ENCODE measurements at places on chromosomes 5 and 9.

GRCh38 chr5:76229900-76230299 lies 146.7 kb downstream of the SV2C start:
- no peak for DNase-seq

- peak; percentile 7 for DNase-seq
These were observed 70.0 kb downstream of the KLHL3 start for GRCh38 chr5:137665678-137666460.

DNA sequence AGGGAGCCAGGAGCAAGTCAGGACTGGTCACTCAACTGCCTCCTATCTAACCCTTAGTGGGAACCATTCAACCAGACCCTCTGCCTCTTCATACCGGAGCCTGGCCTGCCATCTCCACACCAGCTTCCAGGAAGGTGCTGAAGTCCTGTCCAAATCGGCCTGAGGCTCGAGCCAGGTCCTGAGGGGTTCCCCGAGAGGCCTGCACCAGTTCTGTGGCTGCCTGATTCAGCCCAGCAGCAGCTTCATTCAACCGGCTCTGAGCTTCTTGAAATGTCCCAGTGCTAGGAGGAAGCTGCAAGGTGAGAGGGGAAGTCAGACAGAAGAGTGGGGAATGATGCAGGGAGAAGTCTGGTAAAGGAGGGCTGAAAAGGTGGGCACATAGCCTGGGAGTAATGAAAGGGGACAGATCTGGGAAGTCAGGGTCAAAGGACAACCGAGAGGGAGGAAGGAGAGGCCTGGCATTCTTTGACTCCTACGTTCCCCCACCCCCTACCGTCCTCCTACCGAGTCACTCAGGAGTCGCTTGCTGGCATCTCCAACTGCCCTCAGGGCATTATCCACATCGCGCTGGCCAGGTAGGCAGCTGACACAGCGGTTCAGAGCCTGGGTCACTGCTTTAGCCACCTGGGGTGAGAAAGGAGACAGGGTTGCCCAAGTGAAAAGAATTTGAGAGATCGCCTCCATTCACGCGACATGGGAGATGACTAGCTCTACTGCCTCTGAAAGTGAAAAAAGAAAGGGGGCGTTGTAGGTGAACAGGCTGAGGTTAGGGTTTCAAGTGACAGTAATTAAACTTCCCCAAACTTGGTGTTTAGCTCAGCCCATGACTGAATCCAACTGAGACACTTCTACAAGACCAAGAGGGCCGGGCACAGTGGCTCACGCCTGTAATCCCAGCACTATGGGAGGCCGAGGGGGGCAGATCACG lies 20.2 kb downstream of the TLN1 start:
- no peak for DNase-seq

GRCh38 chr9:118652912-118653311 lies 716.3 kb downstream of the BRINP1 start:
- no peak for DNase-seq

- DNase-seq: peak; percentile 8
These were observed 47.1 kb downstream of the ST8SIA4 start for GRCh38 chr5:100855937-100856430.

DNA sequence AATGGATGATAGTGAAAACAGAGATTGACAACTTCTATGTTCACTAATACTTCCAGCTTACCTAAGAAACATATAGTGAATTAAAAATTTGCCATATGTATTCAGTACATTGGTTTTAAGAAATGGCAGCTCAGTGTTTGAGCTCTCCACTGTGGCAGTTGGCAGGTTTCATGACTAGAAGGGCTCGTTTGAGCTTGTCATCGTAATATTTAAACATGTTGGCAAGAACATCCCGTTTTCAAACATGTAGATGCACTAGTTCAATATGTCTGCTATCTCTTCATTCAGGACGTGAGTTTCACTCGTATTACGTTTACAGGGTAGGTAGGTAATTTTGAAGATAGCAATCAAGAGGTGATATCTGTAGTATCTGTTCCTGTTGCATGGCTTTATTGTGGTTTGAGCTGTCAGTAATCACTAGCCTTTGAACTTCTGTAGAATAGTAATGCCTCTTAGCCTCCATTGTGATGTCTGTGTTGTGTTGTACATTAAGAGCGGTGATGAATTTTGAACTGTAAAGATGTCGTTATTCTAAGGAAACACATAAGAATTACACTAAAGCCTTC lies 74.8 kb downstream of the NLN start:
- DNase-seq: no peak

DNA sequence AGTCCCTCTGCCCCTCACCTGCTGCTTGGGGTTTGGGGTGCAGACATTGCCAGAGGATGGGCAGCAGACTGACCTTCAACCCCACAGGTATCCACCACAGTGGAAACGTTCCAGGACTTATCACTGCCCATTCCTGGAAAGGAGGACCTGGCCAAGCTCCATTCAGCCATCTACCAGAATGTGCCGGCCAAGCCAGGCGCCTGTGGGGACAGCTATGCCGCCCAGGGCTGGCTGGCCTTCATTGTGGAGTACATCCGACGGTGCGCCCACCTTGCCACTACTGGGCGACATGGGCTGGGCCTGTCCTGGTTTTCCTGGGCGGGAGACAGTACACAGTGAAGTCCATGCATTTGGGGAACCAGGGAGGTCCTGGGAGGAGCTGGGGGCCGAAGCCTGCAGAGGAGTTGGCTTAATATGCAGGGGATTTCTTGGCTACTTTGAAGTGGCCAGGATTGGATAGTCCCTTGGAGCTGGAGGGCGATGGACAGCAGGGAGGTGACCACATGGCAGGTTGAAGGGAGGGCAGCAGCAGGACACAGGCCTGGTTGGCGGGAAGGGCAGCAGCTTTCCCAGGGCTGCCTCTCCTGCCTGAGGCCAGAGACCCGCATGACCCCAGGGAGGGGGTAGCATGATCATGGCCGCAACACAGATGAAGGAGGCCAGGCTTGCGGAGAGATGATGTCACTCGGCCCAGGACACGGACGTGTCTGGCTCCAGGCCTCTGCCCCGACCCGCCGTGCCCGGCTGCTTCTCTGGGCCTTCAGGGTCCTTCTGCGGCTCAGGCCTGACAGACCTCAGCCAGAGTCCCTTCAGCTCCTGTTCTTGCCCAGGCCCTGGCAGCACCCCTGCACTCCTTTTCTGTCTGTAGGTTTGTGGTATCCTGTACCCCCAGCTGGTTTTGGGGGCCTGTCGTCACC lies 34.6 kb downstream of the USP20 start:
- DNase-seq: no peak

DNA sequence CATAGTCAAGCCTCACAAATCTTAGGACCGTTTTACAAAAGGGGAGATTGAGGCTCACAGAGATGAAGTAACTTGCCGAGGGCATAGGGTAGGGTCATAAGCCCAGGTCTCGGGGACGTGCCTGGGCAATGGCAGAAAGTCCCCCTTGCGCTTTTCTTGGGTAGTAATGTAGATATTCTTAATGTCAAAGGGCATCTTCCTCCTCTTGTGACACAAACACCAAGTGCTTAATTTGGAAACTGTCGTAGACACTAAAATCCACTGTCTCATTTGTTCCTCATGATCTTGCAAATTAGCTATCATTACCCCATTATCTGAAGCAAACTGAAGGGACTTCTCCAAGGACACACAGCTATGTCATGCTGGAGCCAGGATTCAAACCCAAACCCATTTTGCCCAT lies 180.8 kb downstream of the GAS1 start:
- no peak for DNase-seq

- no peak for DNase-seq
These were observed 12.4 kb downstream of the WNK2 start for GRCh38 chr9:93196096-93197055.

DNA sequence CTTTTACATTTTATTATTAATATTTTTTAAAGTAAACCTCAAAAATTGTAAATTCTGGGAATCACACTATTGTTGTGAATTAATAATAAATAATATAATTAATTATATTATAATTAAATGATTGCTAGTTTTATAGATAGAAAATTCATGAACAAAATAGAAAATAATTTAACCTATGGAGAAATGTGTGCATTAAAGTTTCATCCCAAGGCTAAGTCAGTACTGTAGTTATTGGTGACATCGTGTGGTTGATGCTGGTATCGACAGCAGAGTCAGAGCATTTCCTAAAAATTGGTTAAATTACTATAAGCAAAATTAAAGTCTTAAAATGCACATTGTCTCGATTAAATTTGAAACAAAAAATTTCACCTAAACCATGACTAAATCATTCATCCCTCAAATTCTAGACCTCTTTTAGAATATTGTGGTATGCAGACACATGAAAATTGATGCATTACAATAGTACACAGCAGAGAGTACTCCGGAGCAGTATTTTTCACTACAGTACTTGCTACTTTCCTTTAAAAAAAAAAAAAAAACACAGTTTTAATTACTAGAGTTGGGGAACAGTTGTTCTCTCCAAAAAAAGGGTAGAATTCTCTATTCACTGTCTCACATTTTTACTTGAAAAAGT lies 73.9 kb downstream of the RORB start:
- peak; percentile 24 for DNase-seq

- peak; percentile 51 for DNase-seq
These were observed 691 bp downstream of the FCHO2 start for GRCh38 chr5:72956324-72957140.

- DNase-seq: no peak
These were observed 91.7 kb downstream of the MACROH2A1 start for GRCh38 chr5:135307143-135307903.

DNA sequence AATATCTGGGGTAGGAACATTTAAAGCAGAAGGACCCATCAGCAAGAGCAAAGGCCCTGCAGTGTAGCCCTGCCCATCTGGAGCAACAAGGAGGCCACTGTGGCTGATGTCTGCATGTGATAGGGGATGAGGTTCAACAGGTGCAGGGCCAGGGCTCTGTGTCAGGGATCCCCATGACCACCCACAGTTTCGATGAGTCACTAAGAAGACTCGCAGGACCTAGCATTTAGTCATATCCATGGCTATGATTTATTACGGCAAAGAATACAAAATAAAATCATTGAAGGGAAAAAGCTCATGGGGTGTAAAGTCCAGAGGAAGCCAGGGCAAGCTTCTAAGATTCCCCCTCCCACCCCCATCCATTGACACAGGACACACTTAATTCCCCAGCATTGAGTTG lies 188.6 kb downstream of the ADGRV1 start:
- peak; percentile 18 for DNase-seq

DNA sequence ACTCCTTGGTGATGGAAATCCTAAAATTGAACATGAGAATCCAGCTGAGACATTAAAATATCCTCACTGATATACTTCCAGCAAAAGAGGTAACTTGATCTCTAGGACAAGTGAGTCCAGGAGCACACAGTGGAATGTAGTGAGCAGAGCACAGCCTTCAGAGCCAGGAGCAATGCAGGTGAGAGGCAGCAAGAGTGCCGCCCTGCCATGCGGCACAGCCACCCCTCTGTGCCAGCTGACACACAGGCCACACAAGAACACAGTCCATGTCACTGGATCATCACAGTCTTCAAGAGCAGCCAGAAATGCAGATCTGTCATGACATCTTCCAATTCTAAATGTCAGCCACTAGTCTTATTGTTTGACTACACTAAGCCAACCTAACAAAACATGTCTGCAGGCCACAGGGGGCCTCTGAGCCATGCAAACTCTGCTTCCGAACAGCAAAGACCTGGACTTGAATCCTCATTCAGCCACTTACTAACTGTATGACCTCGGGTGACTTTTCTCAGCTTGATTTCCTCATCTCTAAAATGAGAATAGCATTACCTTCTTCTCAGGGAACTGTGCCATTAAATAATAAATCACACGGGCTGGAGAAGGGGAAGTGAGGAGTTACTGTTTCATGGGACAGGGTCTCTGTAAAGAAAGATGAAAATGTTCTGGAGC lies 47.0 kb downstream of the CCDC125 start:
- DNase-seq: no peak

- no peak for DNase-seq
These were observed 50.4 kb upstream of the CDKN2AIPNL start for GRCh38 chr5:134462047-134462575.

- DNase-seq: no peak
These were observed 13.2 kb downstream of the ATOX1 start for GRCh38 chr5:151745071-151745705.

GRCh38 chr9:19156026-19156474 lies 28.8 kb upstream of the PLIN2 start:
- DNase-seq: no peak

DNA sequence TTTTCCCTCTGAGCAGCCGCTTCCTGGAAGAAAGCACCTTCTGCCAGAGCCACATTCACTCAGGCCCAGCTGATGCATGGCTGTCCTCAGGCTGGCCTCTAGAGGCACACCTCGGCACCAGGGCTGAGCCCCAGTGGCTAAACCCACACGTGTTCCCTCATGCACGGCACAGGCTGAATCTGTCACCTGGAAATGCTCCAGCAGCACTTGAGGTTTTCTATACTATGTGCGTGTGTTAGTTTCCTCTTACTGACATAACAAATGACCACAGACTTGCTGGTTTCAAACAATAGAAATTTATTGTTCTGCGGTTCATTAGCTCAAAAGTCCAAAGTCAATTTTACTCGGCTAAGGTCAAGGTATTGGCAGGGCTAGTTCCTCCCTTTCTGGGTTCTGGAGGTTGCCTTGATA lies 141.4 kb downstream of the LRRC70 start:
- peak; percentile 100 for DNase-seq

DNA sequence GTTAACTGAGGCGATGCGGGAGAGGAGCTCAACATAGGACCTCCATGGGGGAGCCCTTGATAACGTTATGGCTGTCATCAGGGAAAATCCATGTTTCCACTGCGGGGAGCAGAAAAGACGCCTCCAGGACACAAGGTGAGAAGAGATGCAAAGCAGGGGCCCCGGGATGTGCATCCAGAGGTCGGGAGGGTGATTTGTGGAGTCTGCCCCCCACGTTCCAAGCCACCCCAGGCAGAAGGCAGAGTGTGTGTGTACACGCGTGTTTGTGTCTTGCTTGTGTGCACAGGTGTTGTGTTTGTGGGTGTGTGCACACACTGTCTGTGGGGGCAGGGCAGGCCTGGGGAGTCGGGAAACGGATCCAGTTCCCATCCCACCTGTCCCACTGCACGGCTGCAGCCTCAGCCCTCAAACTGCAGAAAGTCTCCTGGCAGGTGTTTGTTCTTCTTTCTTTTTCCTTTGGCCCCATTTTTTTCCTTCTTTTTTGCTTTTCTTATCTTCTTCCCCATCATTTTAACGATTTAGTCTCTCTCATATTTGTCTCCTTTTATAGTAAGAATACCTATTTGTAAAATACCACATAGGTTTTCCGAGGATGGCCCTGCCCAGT lies 17.4 kb upstream of the PLEKHG4B start:
- DNase-seq: no peak

Measured in RPMI8226 (cell line).